MV-4-11 (cell line): ENCODE measurements at places on chromosomes 12 and 14.

- no peak for DNase-seq
Observed at GRCh38 chr12:104340925-104341611, 37.5 kb downstream of the EID3 start.

DNA sequence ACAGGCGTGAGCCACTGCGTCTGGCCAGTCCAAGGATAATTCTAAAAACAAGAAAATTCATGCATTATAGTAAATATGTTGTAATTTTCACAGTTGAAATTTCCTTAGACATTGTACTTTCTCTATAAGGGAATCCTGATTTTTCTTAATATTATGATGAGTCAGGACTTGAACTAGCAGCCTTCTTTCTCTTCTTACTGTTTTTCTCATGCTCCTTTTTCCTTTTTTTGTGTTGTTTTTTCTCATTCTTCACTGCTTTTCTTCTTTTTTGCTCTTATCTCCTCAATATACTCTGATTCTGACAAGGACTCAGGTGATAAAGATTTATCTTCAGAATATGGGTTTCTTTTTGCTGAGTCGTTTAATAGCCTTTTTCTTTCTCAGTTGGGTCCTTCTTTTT lies 117.7 kb downstream of the LMNTD1 start:
- no peak for DNase-seq

GRCh38 chr14:39016733-39017095 lies 86.3 kb downstream of the SEC23A start:
- no peak for DNase-seq

DNA sequence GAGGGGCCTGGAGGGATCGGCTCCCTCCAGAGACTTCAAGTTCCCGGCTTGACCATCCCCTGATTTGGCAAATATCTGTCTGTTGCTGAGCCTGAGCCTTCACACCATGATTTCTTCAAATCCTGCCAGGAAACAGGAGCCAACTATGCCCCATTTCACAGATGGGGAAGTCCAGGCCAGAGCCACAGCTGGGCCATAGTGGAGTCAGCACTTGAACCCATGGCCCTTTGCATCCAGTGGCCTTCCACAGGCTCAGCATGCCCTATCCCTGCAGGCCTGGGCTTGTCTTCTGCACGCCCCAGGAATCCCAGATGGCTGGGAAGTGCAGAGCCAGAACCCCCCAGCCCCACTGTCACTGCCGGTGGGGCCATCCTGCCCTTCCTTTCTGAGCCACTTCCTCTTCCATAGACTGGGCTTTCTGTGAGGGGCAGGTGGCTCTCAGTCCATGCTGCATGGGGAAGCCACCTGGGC lies 44.9 kb downstream of the CYP46A1 start:
- DNase-seq: no peak

DNA sequence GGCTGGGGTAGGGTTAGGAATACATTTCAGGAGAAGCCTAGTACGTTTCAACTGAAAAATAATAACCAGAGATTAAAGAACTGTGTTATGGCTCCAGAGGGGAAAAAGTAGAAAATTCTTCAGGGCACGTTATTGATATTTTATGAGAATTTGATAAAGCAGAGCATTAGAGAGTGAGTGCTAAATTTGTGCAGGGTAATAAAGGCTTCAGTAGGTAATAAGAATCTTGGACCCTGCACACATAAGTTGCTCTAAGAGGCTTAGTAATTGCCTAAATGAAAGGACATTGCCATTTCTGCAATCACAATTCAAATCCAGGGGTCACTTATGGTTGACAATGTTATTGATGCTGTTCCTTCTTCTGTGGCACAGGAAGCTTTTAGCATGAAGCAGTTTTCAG lies 439.4 kb upstream of the DCN start:
- DNase-seq: no peak
